ENCODE measurements at places on chromosomes 12 and 14. TPM values are rescaled to one million over a fixed set of nuclear protein-coding genes. Genes with fewer than 3 reads are reported as not detected.

GRCh38 chr14:56812364-56813141 is 2.3 kb upstream of the OTX2 start:
- no peak for DNase-seq

- DNase-seq, result no peak
These were observed 176.5 kb downstream of the PIWIL1 start for GRCh38 chr12:130514149-130514551.

GLI1 gene
- not detected for total RNA-seq

DNA sequence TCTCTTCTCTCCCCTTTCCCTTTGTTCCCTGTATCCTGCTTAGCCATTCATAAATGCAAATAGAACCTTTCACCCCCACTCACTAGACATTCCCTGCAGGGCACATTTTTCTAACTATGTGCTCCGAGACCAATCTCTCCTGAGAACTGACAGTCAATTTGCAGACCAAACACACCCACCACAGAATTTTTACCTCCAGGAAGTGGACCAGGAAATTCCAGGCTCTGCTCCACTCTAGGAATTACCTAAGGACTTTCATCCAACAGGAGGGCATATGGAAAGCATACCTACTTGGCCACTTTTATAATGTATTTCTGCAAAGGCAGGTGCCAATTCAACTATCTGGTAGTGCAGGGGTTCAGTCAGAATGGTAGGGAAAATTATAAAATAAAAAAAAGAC is 8.9 kb upstream of the TAS2R46 start:
- no peak for DNase-seq

NUMB gene
- 64.5 TPM for total RNA-seq

GRCh38 chr14:42854061-42854460 is 1247.4 kb downstream of the LRFN5 start:
- no peak for DNase-seq

DNA sequence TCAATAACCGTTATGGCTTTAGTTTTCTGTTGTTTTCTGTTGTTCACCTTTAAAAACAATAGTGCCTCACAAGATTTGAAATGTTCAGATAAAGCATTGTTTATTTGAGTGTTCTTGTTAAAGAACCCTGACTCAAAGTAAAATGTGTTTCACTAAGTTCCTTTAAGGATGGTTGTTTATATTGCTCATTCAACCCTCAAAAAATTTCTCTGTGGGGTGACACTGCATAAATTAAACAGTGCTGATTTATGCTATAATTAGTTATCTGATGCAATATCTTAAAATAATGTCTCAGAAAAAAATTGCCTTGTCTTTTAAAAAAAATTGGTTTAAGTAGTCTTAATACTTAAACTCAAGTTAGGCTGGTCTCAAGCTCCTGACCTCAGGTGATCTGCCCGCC is 775.1 kb downstream of the FLRT2 start:
- no peak for DNase-seq

SNAPC1 gene
- total RNA-seq, result 17.9 TPM
